Stimulated activated CD4-positive, alpha-beta T cell treated with anti-CD3 and anti-CD28 coated beads, Interleukin-1b, Interleukin-23, amount 100 ng/mL, for 4 hours (primary cell): ENCODE measurements at places on chromosomes 2 and 18.
A peak's percentile ranks its signal among the peaks of the same experiment; 100 is the strongest.

DNA sequence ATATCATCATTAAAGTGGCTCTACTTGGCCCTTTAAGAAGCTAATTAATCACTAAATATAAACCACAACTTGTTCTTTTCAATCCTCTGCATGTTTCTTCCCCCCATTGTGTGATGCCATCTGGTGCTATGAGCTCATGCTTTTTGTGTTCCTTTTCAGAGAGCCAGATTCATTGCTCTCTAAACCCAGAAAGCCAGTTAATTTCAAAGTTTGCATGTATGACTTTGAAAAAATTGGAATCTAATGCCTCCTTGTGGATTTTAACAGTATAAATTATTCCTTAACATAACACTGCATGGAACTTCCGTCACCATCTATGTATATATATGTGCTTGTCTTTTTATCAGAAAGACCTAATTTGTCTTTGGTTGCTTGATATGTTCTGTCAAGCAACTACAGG, 31.1 kb downstream of the TMEM178A start:
- no peak for DNase-seq

- no peak for DNase-seq
Measured at GRCh38 chr18:40096675-40097074, 1858.4 kb upstream of the PIK3C3 start.

DNA sequence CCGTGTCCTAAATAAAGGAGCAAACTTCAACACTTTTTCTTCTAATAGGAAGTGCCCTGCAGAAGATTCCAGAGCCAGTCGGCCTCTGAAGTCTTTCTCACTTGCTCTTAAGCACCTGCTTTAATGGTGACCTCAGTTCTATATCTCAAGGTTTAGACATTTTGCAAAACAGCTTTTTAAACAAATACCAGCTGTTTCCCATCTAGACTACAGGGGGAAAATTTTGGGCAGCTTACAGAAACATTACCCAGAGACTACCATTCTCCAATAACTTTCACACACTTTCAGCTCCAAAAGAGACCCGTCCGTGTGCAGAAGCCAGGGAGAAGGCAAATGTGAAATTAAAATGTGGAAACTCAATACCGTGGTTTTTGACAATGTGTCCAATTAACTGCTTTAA, 285.3 kb upstream of the CCDC68 start:
- DNase-seq, result no peak

- DNase-seq, result no peak
Measured at GRCh38 chr2:110948027-110948674, 172.6 kb upstream of the BCL2L11 start.

DNA sequence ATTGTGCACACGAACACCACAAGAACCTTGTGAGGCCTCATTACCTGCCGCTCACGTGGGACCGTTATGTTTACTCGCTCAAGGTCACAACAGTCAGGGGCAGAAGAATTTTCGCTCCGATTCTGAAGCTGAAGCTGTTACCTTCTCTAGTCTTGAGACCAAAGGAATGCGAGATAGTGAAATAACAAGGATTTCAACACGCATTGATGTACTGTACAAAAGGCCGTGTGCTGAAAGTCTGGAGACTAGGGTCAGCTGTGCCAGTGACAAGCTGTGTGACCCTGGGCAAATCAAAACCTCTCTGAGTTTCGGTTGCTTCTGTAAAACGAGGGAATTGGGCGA, 583 bp downstream of the NEMP2 start:
- peak; percentile 33 for DNase-seq

DNA sequence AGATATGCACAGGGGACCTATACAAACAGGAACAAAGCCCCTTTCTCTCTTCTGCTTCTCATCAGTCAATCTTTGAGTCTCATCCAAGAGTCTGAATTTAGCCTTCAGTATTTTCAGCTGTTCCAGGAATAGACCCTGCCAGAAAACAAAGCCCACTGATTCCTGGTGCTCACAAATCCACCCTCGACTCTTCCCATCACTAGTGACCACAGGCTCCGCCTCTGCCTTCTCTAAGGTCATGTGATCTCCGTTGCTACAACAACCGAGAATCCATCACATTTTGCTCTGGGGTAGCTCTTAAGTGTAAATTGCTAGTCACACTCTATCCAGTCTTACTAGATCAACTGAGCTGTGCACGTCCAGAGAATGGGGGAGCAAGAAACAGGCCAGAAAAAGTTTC, 46.4 kb upstream of the SPTBN1 start:
- DNase-seq, result no peak

GRCh38 chr2:172094294-172095145, 8.2 kb downstream of the DLX2 start:
- no peak for DNase-seq

- DNase-seq, result no peak
Measured at GRCh38 chr18:55322178-55322735, 265.7 kb downstream of the TCF4 start.

GRCh38 chr2:158273791-158274190, 172.1 kb downstream of the UPP2 start:
- DNase-seq, result no peak

DNA sequence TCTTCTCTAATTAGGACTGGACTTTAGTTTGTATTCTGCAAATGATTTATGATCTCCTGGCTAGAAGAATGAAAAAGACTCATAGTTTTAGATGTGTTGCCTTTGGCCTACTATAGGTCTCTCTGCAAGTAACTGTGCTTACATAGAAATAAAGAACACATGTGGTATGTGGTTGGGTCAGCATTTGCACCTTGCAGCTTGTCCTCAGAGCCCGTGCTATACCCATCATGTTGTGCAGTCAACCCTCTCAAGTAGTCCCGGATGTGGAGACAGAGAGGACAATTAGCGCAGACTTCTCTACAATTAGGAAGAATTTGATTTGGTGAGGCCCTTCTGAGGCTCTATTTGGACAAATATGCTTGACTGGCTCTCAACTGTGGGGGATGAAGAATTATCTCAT, 203.7 kb upstream of the ITGA4 start:
- DNase-seq, result no peak

GRCh38 chr2:56191617-56192016, 7.8 kb downstream of the CCDC85A start:
- no peak for DNase-seq

DNA sequence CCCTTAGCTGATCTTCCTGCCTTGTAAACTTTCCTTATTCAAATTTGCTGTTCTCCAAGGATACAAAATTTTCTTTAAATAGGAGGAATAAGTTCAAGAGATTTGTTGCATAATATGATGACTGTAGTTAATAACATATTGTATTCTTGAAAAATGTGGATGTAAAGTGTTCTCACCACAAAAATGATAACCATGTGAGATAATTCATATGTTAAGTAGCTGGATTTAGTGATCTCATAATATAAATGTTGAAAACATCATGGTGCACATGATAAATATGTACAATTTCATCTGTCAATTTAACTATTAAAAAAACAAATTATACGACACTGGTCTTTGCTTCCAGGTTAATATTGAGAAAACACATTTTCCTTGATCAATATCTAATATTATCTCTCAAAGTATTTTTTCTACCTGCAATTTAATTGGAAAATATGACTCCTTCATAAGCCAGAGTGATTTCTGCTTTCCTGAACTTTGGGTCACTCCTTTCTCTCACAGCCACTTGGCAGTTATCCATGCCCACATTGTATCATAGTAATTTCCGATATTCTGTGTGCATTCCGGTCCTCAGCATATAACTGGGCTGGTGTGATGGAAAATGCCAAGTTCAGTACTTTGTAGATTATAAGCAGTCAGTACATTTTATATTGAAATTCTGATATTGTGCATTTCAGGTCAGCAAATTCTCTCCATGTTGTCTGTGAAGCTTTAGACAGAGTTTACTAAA, 152.6 kb downstream of the GULP1 start:
- no peak for DNase-seq

DNA sequence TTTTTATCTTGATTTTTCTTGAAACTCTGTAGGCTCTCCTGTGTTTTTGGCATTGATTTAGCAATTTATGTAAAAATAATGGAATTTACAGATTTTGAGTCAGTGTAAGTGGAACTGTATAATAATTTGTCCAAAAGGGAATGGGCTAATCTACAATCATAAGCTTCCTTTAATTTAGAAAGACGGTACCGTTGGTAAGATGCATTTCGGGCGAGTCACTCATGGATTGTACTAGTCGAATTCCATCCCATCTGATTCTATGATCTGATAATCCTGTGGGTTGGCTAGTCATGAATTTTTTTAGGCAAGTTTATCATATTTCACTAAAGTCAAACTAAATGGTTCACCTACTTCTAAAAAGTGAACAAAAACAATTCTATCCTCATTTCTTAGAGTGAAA, 133.4 kb downstream of the ZNF407 start:
- no peak for DNase-seq

GRCh38 chr2:156437272-156437930, 1.2 kb downstream of the GPD2 start:
- no peak for DNase-seq

GRCh38 chr2:2830576-2830975, 499.5 kb upstream of the MYT1L start:
- no peak for DNase-seq

- DNase-seq, result no peak
Measured at GRCh38 chr2:42743659-42743990, 20.3 kb downstream of the OXER1 start.

DNA sequence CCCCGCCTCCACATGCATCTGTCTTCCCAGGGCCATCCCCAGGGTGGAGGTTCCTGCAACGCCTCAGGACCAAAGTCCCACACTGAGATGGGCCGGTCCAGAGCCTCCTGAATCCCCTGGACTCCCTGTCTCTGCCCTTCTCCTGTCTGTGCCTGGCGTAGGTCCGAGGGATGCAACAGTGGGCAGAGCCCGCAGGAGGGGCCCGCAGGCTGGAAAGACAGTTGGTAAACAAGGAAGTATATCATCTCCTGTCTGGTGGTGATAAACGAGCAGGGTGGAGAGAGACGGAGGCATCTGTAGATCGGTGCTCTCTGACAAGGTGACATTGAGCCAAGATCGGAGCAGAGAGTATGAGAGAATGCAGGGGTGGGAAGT, 72.6 kb upstream of the RAB6C start:
- no peak for DNase-seq

DNA sequence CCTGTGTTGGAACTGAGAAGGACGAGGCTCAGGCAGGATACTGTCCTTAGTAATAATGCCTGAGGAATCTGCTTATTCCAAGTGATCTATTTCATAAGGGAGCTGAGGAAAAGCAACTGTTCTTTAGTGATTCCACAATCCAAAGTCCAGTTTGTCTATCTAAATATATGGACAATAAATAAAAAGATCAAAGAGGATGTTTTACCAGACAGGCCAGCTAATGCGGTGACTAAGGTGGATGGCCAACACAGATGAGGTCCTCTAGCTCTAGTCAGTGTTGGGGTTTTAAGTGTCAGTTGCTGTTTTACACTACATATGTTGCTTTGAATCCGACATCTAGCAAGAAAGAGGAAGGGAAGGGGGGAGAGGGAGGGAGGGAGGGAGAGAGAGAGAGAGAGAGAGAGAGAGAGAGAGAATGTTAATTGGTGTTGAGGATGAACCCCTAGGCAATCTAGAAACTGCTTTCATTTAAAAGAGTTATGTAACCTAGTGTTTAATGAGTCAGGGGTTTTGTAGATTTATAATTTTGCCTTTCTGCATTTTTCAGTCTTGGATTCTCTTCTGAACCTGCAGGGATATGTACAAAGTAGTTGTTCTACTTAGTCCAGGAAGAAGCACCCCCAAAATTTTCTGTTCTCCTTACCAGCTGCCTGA, 27.0 kb upstream of the SCN1A start:
- DNase-seq, result no peak

GRCh38 chr2:28319118-28320008, 73.3 kb upstream of the FOSL2 start:
- no peak for DNase-seq

- no peak for DNase-seq
Measured at GRCh38 chr2:78992807-78993517, 32.5 kb upstream of the REG3G start.

- no peak for DNase-seq
Measured at GRCh38 chr2:237194906-237195305, 109.2 kb downstream of the COPS8 start.

GRCh38 chr2:57937456-57937855, 109.2 kb upstream of the VRK2 start:
- no peak for DNase-seq
